Neural cell (in vitro differentiated cells): ENCODE measurements at places on chromosomes 1 and 21. TPM values are rescaled to one million over a fixed set of nuclear protein-coding genes. Genes with fewer than 3 reads are reported as not detected.

Gene ELF3
- polyA plus RNA-seq: 0.22 and 0.26 TPM in 2 replicates

Gene SLC25A34
- polyA plus RNA-seq: 5.4 and 5.5 TPM in 2 replicates

Gene INAVA
- 1.3 and 3.1 TPM in 2 replicates for polyA plus RNA-seq

Gene CDC20
- polyA plus RNA-seq: 2.8 and 5.7 TPM in 2 replicates

Gene LDLRAD2
- not detected in 2 replicates for polyA plus RNA-seq
